ENCODE measurements at places on chromosomes 5 and 9. TPM values are rescaled to one million over a fixed set of nuclear protein-coding genes. Genes with fewer than 3 reads are reported as not detected.

DNA sequence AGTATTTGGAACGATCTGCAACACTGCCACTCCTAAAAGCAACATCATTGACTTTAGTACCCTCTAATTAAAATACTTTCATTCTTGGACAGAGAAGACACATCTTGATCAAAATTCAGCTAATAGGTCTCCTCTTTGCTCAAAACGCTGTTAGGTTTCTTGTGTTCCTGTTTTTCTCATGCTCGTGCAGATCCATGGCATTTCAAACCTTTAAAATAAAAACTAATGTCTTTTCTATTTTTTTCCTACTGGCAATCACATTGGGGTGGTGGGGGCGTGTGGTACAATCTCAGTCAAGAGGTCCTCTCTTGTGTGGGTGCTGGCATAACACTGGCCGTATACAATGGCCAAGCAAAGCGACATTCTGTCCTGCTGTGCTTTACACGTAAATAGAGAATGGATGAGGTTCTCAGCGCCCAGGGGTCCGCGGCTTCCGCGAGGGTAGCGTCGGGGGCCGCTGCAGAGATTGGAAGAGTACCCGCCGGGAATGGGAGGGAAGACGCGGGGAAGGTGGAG, 315 bp upstream of the GPR150 start:
- DNase-seq = peak; percentile 13

- no peak for DNase-seq
These were observed 196.1 kb downstream of the GAS1 start for GRCh38 chr9:86751207-86751606.

DNA sequence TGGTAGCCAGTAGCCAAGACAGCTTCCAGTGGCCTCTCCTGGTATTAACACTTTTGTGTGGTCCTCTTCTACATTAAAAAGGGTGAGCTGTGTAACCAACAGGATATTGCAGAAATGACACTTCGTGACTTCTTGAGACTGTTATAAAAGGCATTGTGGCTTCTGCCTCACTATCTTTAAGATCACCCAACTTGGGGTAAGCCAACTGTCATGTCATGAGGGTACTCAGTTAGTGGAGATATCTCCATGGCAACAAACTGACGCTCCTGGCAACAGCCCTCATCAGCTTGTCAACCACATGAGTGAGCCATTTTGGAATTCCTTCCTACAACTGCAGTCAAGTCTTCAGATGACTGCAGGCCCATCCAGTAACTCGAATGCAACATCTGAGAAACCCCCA, 121.7 kb downstream of the DEPDC1B start:
- no peak for DNase-seq

DNA sequence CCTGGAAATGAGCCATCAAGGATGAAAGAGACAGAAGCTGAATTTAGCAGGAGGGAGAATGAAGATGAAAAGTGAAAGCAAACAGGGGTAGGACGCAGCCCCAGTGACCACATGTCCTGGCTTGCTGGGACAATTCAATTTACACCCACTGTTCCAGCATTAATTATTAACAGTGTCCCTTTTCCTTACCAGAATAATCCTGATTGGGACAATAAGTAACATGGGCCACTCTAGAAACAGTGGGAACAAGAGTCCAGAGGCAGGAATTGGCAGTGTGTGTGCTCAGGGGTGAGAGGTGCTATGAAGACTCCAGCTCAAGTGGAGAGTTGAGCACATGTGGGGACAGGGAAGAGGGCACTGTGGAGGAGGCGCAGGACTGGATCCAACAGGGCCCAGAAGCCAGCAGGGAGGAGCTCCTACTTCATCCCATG, 147.1 kb downstream of the C5orf15 start:
- no peak for DNase-seq

- DNase-seq = no peak
These were observed 106.6 kb downstream of the COL23A1 start for GRCh38 chr5:178483620-178484019.

GRCh38 chr5:172380301-172380986, 73.9 kb downstream of the SH3PXD2B start:
- no peak for DNase-seq

DNA sequence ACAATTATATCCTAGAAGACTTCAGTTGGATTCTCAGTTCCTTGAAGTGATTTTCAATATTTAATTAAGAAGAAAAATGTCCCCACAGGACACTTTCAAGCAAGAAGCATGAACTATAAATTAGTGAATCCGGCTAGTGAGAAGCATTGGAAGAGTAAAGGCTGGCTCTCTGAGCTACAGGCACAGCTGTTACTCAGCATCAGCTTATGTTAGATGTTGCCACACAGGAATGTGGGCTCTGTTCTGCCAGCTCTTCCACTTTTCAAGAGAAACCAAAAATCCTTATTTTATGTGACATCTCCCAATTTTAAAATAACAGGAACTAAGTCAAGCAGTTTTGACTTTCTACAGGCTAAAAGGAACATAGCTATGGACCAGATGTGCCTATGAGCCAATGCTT, 14.9 kb downstream of the ZNF474 start:
- no peak for DNase-seq

GRCh38 chr9:128026773-128027541, 40.2 kb downstream of the NAIF1 start:
- peak; percentile 47 for DNase-seq

- no peak for DNase-seq
These were observed 3.4 kb downstream of the PBX3 start for GRCh38 chr9:125750627-125751011.

DNA sequence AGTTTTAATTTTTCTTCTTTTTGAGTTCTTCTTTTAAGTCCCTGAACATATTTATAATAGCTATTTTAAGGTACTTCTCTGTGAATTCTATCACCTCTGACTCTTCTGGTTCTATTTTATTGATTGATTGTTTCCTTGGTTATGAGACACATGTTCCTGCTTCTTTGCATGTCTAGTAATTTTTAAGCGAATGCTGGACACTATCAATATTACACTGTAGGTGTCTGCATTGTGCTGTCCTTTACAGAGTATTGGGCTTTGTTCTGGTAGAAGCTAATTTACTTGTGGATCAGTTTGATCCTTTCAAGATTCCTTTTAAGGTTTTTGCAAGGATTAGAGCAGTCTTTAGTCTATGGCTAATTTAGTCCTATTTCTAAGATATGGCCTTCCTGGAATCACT, 195.7 kb downstream of the GAPVD1 start:
- no peak for DNase-seq

GRCh38 chr9:105295201-105295550, 50.7 kb downstream of the SLC44A1 start:
- DNase-seq = no peak

DNA sequence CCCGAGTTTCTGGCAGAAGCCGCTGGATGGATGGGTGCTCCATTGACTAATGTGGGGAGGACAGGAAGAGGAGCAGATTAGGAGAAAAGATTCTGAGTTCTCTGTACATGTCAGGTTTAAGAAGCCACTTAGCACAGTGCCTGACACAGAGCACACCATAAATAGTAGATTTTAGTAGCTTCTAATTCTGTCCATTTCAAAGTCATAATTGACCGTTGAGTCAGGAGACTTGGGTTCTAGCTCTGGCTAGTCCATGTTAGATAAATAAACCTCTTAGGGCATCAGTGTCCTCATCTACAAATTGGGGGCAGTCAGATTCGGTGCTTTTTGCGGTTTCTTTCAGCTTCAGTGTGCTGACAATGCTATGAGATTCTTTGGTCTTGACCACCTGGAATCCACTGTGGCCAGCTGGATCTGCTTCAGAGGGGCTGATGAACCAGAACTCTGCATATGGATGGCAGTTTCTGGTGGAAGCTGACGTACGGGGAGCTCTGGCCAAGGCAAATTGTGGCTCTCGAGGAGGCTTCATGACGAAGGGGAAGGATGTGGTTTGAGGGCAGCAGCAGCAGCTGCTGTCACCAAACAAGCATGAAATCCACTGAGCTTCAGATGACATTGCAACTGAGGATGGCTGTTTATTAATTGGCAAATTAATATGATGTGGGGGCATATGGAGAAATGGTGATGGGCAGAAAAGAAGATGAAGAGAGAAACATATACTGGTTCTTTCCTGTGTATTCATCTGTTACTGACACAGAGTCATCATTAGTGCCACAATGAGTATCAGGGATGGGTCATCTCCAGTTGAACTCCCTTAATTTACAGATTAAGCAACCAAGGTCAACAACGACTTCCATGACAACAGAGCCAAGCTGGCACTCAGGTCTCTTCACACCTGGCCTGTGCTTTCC, 134.4 kb downstream of the AOPEP start:
- no peak for DNase-seq

DNA sequence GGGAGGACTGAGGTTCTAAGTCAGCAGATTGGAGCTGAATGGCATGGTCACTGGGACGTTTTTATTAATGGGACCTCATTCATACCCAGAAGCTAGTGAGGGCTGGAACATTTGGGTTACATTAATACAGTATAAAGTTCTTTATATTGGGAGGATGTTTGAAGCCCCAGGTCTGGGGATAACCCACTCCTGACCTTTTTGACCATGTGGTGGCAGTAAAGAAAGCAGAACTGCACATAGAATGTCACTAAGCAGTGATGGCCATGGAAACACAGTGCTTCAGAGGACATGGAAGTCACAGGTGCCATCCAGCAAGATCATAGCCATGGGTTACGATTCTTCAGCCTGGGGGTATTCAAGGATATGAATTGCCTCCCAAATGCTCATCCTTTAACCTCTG, 176.0 kb downstream of the ATP10B start:
- DNase-seq = no peak

DNA sequence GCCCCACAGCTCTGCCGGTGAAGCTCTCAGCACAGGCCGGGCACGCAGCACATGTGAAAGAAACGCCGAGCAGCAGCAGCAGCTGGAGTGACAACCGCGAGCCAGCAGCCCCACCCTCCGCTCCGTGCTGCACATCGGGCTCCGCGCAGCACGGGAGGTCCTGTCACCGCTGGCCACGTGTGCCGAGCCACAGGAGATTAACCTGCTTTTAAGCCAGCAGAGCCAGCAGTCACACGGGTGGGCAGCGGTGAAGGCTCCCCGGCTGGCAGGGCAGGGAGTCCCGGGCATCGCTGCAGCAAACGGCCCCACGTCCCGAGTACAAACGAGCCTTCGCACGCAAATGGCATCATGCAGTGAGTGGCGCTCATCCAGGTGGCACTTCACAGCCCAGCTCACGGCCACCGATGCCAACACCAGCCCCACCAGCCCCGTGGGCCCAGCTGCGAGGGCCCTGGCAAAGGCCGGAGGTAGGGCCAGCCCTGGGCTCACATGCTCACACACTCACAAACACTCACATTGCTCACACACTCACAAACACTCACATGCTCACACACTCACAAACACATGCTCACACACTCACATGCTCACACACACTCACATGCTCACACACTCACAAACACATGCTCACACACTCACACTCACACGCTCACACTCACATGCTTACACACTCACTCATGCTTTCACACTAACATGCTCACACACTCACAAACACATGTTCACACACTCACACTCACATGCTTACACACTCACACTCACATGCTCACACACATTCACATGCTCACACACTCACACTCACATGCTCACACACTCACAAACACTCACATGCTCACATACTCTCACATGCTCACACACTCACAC, 11.1 kb downstream of the CCDC187 start:
- no peak for DNase-seq

RXFP3 gene
- not detected for total RNA-seq

ARHGEF37 gene
- total RNA-seq = 16.0 TPM

FAM219A gene
- total RNA-seq = 14.7 TPM

RAB14 gene
- total RNA-seq = 28.9 TPM

CNTFR gene
- not detected for total RNA-seq

TMEM232 gene
- total RNA-seq = 0.37 TPM

PROB1 gene
- 6.1 TPM for total RNA-seq

NMUR2 gene
- total RNA-seq = not detected

SOX30 gene
- 0.09 TPM for total RNA-seq

SAXO1 gene
- total RNA-seq = not detected

LHX3 gene
- not detected for total RNA-seq

All from dermis blood vessel endothelial cell (primary cell).